HCT116 (cell line): ENCODE measurements at places on chromosomes 7 and 10. TPM values are rescaled to one million over a fixed set of nuclear protein-coding genes. Genes with fewer than 3 reads are reported as not detected.

- H3K4me1 ChIP-seq = no peaks in the 10 kb centered on the region
- no peak for DNase-seq
- no peak overlapping the region for H3K4me3 ChIP-seq
- H3K27me3 ChIP-seq = no peaks in the 10 kb centered on the region
- no peak overlapping the region for H3K27ac ChIP-seq
- H3K36me3 ChIP-seq = no peaks in the 10 kb centered on the region
Measured at GRCh38 chr10:32317795-32318357, 29.1 kb downstream of the EPC1 start.

DNA sequence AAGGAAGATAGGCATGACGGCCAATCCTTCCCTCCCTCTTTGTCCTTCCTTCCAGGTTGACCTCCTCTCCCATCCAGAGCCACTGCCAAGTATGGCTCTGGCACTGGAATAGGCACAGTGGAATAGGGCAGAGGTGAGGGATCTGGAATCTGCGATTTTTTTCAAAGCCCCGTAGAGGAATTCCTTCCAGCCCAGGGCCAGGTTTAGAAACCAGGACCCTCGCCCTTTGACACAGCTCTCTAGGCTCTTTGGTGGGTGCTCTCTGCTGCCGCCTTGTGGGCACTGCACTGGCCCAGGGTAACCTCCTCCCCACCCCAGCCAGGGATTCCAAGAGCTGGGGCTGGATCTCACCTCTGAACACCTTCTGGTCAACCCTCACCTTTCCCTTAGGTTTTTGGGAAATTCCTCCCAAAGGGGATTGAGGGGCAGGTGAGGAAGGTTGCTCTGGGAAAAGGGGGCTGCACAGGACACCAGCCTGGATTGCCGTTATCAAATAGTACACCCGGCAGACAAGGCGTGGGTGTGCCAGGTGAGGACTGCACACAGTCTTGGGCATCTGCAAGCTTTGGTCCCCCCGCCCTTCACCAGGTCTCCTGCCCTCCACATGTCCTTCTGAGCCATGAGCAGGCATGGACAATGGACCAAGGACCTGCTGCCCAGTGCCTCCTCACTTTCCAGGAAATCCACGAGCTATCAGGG, 22.8 kb downstream of the C10orf105 start:
- no peak overlapping the region for H3K4me3 ChIP-seq
- no peaks in the 10 kb centered on the region for H3K27me3 ChIP-seq
- H3K27ac ChIP-seq = no peak overlapping the region
- no peak for DNase-seq
- no peaks in the 10 kb centered on the region for H3K4me1 ChIP-seq

GRCh38 chr7:141220263-141220880, 146.5 kb downstream of the TMEM178B start:
- H3K36me3 ChIP-seq = no peaks in the 10 kb centered on the region
- H3K4me3 ChIP-seq = no peak overlapping the region
- H3K4me1 ChIP-seq = no peaks in the 10 kb centered on the region
- no peak overlapping the region for H3K27ac ChIP-seq
- peak; percentile 7 for DNase-seq
- H3K27me3 ChIP-seq = peaks cover 6% of the 10 kb centered on the region; the same call in 1 of the 2 replicates

GRCh38 chr10:91596825-91597196, 36.1 kb downstream of the PPP1R3C start:
- no peak overlapping the region for H3K4me3 ChIP-seq
- H3K36me3 ChIP-seq = no peaks in the 10 kb centered on the region
- H3K27me3 ChIP-seq = no peaks in the 10 kb centered on the region
- H3K27ac ChIP-seq = no peak overlapping the region
- H3K4me1 ChIP-seq = no peaks in the 10 kb centered on the region

DNA sequence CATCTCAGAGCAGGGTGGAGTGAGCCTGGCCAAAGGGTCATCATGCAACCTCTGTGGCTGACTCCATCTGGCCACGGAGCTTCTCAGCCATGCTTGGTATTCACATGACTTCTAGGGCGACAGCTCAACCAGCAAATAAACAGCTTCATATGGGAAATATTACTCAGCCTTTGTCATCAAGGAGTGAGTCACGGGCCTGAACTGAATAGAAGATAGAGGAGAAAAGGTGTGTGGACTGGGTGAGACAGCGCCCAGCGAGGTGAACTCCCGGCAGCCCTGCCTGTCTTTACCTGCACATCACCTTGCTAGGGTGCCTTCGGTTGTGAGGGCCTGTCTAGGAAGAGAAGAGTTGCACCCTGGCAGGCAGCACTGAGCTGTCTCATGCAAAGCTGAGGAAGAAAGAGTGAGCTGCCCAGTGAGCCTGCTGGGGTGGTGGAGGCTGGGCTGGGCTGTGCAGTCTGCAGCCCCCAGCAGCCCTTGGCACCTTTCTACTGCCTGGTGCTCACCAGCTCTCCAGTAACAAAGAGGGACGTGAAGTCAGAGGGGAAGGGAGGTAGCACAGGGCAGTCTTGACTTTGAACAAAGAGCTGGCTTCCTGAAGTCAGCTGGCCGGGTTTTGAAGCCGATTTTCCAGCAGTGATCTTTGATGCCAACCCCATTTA, 114.2 kb downstream of the EGFR start:
- peaks cover 71% of the 10 kb centered on the region for H3K4me1 ChIP-seq
- H3K27ac ChIP-seq = peak overlapping the region; percentile 98
- peak overlapping the region; percentile 3 for H3K4me3 ChIP-seq
- no peaks in the 10 kb centered on the region for H3K27me3 ChIP-seq
- no peaks in the 10 kb centered on the region for H3K36me3 ChIP-seq

GRCh38 chr10:6174201-6174874, 28.4 kb upstream of the PFKFB3 start:
- no peak overlapping the region for H3K4me3 ChIP-seq
- no peaks in the 10 kb centered on the region for H3K27me3 ChIP-seq
- no peaks in the 10 kb centered on the region for H3K4me1 ChIP-seq

DNA sequence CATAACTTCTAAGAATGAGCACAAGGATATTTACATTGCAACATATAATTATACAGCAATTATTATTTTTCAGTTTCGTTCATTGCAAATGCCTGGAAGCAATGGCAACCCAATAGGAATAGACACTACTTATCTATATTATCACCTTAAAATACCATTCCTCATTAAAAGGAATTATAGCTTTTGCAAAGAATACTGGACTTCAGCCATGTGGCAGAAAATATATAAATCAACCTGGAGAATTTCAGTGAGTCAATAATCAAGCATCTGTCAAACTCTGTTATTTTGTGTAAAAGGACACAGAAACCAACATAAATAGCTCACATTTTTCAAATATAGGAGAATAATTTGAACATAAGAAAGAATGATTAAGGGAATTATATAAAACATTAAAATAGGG, 96.1 kb upstream of the SEMA3C start:
- no peak overlapping the region for H3K4me3 ChIP-seq
- H3K27ac ChIP-seq = no peak overlapping the region
- H3K4me1 ChIP-seq = peaks cover 11% of the 10 kb centered on the region; the same call in 1 of the 2 replicates
- DNase-seq = no peak
- no peaks in the 10 kb centered on the region for H3K36me3 ChIP-seq

DNA sequence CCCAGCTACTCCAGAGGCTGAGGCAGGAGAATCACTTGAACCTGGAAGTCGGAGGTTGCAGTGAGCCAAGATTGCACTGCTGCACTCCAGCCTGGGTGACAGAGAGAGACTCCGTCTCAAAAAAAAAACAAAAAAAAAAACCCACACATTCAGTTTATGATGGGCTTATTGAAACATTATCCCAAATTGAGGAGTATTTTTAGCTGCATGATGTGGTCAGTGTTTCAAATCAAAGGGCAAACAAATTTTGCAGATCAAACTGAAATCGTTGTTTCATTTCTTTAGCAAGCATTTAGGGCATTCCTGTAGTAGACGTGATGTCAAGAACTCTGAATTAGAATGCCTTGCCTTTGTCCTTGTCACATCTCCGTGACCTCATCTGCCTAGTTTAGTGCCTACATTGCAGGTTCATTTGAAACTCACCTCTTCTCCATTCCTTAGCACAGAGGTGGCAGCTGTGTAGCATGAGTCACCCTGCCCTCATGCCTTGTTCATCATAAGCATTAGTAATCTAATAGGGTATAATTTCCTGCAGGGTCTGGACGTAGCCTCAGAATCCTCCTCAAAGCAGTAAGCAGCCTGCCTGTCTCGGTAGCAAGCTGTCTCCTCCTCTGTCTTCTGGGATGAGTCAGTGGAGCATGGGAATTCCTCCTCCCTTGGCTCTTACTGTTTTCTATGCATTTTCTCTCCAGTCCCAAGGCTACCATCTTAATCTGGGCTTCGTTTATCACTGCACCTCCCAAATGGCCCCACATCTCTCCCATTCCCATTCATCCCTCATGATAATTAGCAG, 73.8 kb downstream of the CUL1 start:
- peak; percentile 82 for DNase-seq
- H3K36me3 ChIP-seq = peaks cover 3% of the 10 kb centered on the region; the same call in 1 of the 2 replicates
- peaks cover 8% of the 10 kb centered on the region for H3K4me1 ChIP-seq
- peak overlapping the region; percentile 46; the same call in 1 of the 2 replicates for H3K27ac ChIP-seq
- no peaks in the 10 kb centered on the region for H3K27me3 ChIP-seq

Gene SEMA4G
- 29.4 TPM for total RNA-seq

DNA sequence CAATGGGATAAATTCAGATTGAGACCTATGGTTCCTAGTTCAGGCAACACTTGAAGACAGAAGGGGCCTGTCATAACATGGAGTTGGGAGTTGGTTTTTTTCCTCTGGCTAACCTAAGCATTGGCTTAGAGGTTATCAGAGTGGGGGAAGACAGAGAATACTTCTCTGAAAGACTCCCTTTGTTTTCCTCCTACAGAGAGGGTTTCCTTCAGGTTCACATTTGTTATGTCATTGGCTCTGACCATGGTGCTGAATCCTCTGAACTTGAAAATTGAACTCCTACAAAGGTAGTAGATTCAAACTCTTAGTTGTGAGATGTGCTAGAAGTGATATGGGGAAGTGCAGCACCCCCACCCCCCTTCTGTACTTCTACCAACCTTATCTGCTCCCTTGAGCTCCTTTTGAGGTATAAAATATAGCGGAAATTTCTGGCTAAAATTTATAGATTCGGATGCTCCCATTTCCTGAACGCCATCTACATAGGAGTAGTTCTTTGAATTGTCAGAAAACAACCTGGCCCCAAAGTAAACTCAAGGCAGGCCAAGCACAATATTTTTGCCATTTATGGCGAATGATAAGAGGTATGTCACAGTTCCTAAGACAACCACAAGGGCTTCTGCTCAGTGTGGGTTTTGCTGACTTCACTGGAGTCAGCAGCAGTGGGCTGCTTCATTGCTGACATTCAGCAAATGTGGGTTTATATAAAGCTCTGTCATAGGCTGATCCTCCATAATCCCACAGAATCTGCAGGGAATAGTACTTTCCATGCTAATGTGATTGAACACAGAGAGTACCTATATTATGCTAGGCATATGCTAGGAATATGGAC, 131.6 kb upstream of the KLF14 start:
- peak overlapping the region; percentile 10; the same call in 1 of the 2 replicates for H3K27ac ChIP-seq
- no peak for DNase-seq
- H3K36me3 ChIP-seq = peaks cover 61% of the 10 kb centered on the region
- H3K27me3 ChIP-seq = no peaks in the 10 kb centered on the region

GRCh38 chr7:4702961-4703512, 20.9 kb downstream of the FOXK1 start:
- no peaks in the 10 kb centered on the region for H3K27me3 ChIP-seq
- no peak overlapping the region for H3K27ac ChIP-seq
- no peaks in the 10 kb centered on the region for H3K36me3 ChIP-seq
- H3K4me1 ChIP-seq = no peaks in the 10 kb centered on the region

- no peak for DNase-seq
- no peaks in the 10 kb centered on the region for H3K27me3 ChIP-seq
- no peak overlapping the region for H3K4me3 ChIP-seq
Measured at GRCh38 chr10:94178475-94179253, 184.1 kb downstream of the NOC3L start.

DNA sequence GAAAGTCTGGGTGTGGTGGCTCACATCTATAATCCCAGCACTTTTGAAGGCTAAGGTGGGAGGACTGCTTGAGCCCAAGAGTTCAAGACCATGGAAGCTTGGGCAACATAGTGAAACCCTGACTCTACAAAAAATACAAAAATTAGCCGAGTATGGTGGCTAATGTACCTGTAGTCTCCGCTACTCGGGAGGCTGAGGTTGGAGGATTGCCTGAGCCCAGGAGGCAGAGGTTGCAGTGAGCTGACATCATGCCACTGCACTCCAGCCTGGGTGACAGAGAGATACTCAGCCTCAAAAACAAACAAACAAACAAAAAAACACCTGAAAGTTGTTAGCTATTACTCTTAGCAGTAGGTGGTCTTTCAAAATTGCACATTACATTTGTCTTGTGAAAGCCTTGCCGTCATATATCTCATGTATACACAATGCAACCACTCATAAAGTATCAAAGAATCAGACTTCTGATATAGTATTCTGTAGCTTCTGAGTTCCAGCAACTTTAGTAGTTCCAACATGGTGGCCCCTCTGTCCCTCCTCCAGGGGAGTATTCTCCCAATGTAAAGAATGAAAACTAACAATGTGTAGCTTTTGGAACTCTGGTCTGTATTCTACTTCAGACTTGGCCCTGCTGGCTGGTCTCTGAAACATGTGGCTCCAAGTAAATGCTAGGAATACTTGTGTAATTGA, 101.5 kb downstream of the ZNF92 start:
- no peak overlapping the region for H3K4me3 ChIP-seq
- no peak for DNase-seq
- no peak overlapping the region for H3K27ac ChIP-seq
- no peaks in the 10 kb centered on the region for H3K4me1 ChIP-seq
- H3K36me3 ChIP-seq = no peaks in the 10 kb centered on the region

GRCh38 chr10:11146402-11147171, 128.9 kb downstream of the CELF2 start:
- H3K27me3 ChIP-seq = no peaks in the 10 kb centered on the region
- H3K27ac ChIP-seq = no peak overlapping the region
- H3K36me3 ChIP-seq = no peaks in the 10 kb centered on the region
- no peak overlapping the region for H3K4me3 ChIP-seq
- no peak for DNase-seq

Gene MMP21
- not detected for total RNA-seq

Gene NPC1L1
- total RNA-seq = 0.15 TPM

Gene ADARB2
- not detected for total RNA-seq

Gene BTBD16
- 0.27 TPM for total RNA-seq

DNA sequence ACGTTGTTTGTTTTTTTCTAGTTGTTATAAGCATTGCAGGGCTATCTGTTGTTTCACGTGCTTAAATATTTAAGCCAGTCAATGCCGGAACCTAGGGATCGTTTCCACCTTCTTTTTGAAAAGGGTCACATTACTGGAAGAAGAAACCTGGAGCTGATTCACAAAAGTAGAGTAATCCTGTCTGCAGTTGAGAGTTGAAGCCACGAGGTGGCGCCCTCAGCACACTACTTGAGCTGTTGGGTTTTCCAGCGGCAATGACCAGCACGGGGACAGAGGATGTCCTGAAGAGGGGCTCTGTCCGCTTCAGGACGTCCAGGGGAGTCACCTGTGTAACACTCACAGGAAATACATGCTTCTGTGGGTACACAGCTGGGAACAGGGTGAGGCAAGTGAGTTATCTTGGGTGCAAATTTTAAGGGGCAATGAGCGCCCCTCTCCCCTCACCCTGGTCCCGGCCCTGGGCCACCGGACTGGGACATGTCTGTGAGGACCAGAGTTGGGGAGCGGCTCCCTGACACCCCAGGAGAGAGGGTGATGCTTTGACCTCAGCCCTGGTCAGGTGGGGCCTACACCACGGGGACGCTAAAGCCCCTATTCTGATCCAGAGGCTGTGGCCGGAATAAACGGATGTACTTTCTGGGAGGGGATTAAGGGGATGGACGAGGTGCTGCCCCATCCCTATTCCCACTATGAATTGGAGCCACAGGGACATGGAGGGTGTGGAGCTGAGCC, 26.3 kb upstream of the WDFY4 start:
- peak; percentile 55 for DNase-seq
- H3K4me1 ChIP-seq = peaks cover 22% of the 10 kb centered on the region
- H3K27me3 ChIP-seq = peaks cover 14% of the 10 kb centered on the region

- H3K36me3 ChIP-seq = no peaks in the 10 kb centered on the region
- no peaks in the 10 kb centered on the region for H3K27me3 ChIP-seq
- DNase-seq = no peak
- no peak overlapping the region for H3K4me3 ChIP-seq
- no peak overlapping the region for H3K27ac ChIP-seq
Measured at GRCh38 chr10:101303087-101303703, 50.8 kb upstream of the BTRC start.
